ENCODE measurements at places on chromosomes 3 and 15.

GRCh38 chr3:171980578-171981270, 58.7 kb upstream of the FNDC3B start:
- DNase-seq: no peak

- no peak for DNase-seq
These were observed 68.3 kb downstream of the SMAD3 start for GRCh38 chr15:67133738-67134066.

- DNase-seq: no peak
These were observed 162.4 kb upstream of the CGNL1 start for GRCh38 chr15:57213862-57214261.

DNA sequence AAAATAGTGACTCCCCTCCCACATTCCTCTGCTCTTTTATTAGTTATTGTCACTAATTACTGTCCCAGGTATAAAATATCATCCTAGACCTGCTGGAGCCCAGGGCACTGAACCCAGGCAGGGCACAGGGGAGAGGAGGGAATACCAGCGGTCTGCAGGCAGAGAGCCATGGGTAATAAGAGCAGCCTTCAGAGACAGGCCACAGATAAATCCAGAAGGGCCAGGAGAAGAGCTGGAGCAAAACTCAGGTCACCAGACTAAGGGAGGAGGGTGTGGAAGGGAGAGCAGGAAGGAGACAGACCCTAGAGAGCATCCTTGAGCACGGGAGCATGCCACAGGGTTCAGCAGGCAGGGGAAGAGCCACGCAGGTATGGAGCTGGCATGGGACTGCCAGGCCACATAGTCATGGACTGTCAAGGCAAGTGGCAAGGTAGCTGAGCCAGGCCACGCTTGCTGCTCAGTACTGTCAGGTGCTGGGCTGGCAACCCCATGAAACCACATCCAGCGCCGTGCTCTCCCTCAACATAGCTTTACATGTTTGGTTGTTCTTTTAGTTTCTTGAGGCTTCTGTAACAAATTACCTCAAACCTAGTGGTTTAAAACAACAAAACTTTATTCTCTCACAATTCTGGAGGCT, 15.6 kb upstream of the CAPN3 start:
- no peak for DNase-seq

- peak; percentile 13 for DNase-seq
These were observed 58.0 kb downstream of the CMTM8 start for GRCh38 chr3:32296251-32297204.

DNA sequence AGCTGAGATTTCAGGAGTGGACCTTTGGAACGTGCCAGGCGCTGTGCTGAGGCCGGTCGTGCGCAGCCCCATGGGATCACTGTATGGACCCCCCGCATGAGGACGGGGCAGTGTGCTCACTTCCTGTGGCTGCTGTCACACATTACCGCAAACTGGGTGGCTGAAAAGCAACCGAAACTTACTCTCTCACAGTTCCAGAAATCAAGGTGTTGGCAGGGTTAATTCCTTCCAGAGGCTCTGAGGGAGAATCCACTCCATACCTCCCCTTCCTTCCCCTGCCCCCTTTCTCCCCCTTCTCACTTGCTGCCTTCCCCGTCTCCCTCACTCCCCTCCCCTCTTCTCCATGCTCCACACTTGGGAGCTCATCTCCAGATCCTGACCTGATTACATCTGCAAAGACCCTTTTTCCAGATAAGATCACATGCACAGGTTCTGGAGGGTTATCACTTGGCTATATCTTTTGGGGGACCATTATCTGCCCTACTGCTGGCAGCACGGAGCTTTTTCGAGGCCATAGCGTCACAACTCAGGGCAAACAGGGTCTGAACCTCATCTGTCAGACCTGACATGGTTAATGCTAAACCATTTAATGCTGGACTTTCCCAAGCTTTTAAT, 41.2 kb downstream of the KLF13 start:
- no peak for DNase-seq

DNA sequence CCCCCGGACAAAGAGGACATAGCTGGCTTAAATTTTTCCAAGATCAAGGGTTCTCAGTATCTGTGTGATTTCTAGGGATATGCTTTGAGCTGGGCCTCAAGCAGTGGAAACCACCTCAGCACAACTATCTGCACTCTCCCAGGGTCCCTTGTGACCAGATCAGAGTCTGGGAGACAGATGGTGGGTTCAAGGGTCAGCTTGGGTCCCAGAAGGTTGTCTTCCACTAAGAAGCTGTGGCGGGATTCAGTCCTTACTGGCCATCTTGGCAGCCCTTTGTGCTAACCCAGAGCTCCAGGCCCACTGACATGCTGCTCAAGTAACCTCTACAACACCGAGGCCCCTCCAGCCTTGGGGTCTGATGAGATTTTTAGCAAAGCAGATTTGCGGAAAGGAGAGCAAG, 2.7 kb downstream of the INSYN1 start:
- DNase-seq: no peak

- no peak for DNase-seq
These were observed 41.6 kb upstream of the DUT start for GRCh38 chr15:48289628-48290027.

GRCh38 chr3:162704799-162705385, 1208.3 kb downstream of the OTOL1 start:
- DNase-seq: no peak

DNA sequence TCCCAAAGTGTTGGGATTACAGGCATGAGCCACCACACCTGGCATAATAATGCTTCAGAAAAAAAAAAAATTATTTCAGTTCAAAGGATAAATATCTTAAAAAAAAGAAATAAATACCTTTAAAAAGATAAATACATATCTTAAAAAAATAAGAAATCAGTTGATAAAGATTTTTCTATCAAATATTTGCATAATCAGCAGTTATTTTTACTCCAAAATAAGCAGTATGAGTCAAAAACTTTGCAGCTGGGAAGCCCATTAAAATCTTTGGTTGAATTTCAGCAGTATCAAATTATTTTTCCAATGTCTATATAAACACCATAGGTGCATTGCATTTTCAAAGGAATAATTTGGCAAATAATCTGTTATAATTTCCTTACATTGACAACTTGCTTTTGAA, 202.5 kb downstream of the KBTBD8 start:
- no peak for DNase-seq

DNA sequence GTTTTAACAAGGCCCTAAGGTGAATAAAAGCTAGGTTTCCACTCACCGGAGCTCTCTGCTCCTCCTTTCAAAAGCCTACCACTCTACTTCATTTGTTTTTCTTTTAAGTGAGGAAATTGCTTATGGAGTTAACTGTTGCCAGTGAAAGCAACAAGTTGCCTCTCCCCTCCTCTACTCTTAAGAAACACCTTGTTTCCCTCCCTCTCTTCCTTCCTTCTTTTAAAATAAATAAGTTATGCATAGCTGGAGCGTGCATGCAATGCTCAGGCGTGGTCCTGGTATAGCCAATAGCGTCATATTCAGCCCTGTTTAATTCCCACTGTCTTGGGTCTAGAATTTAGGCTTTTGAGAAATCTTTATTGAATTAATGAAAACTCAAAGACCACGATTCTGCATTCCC, 101.1 kb upstream of the IGF1R start:
- DNase-seq: no peak

- no peak for DNase-seq
These were observed 146.3 kb downstream of the TLE3 start for GRCh38 chr15:69951256-69951897.

GRCh38 chr3:38031022-38031994, 1.9 kb upstream of the PLCD1 start:
- DNase-seq: no peak

GRCh38 chr3:41318520-41318919, 119.2 kb downstream of the CTNNB1 start:
- no peak for DNase-seq

GRCh38 chr15:64781299-64781698, 5.9 kb upstream of the RBPMS2 start:
- DNase-seq: no peak

DNA sequence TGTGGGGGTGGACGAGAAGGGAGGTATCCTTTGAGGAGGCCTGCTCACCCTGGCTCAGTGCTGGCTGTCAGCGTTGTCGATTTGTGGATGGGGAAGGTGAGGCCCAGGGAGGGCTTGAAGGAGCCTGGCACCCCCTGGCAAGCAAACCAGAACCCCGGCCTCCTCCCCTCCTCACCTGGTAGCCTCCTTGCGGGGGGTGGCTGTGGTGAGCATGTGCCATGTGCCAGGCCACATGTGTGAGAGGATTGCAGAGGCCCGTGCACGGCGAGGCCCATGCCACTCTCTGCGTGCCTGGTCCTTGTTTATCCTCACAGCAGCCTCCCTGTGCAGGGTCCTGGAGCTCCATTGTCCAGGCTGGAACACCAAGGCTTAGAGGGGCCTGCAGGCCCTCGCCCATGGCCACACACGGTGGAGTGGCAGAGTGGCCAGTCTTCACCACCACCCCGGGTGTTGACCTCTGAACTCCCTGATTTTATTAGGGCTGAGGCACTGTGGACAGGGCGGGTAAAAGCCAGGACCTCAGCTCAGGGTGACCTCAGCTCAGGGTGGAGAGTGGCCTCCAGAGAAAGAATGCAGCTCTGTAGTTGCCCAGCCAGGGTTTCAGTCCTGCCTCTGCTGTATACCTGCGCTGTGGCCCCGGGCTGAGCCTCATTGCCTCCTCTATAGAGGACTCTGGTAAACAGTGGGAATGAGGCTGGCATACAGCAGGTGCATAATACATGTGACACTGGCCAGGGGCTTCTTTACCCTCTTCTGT, 29.1 kb downstream of the HDAC11 start:
- no peak for DNase-seq

GRCh38 chr15:80706161-80706560, 11.1 kb downstream of the ABHD17C start:
- DNase-seq: no peak

GRCh38 chr3:23904545-23904944, 12.2 kb downstream of the NKIRAS1 start:
- no peak for DNase-seq

- DNase-seq: no peak
These were observed 189.3 kb downstream of the EDEM1 start for GRCh38 chr3:5376761-5377160.

DNA sequence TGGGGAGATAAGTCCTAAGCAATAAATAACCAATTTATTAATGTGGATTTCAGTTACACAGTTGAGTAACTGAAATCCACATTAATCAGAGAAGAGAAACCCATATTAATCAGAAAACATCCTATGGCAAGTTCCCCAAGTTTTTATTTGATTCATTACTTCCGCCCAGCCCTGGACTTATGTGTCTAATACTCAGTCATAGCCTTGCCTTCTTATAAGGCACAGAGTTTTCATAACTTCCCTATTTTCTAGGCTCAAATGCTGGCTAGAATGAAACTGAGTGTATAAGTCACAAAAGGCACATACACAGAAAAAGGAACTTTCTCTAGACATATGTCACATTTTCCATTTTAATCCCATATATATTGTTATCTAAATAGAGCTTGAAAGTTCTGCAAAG, 28.8 kb downstream of the CD47 start:
- no peak for DNase-seq

GRCh38 chr15:26504009-26504408, 268.9 kb downstream of the GABRB3 start:
- no peak for DNase-seq

- no peak for DNase-seq
These were observed 50.1 kb downstream of the CMSS1 start for GRCh38 chr3:99867594-99868310.

GRCh38 chr3:23430781-23431398, 227.8 kb downstream of the UBE2E2 start:
- no peak for DNase-seq

- no peak for DNase-seq
These were observed 32.4 kb downstream of the CD200R1L start for GRCh38 chr3:112814266-112814665.

- DNase-seq: no peak
These were observed 51.7 kb downstream of the GRIP2 start for GRCh38 chr3:14488286-14489041.

DNA sequence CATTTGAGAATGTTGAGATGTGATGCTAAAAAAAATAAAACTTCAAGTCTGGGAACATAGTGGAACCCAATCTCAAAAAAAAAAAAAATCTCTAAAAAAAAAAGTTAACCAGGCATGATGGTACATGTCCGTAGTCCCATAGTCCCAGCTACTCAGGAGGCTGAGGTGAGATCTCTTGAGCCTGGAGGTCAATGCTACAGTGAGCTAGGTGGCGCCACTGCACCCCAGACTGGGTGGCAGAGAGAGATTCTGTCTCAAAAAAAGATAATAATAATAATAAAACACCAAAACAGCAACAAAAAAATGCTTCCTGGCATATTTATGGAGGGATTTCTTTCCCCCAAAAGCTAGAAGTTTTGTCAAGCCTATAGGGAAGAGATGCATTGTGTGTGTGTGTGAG, 361.6 kb downstream of the ROBO1 start:
- no peak for DNase-seq

DNA sequence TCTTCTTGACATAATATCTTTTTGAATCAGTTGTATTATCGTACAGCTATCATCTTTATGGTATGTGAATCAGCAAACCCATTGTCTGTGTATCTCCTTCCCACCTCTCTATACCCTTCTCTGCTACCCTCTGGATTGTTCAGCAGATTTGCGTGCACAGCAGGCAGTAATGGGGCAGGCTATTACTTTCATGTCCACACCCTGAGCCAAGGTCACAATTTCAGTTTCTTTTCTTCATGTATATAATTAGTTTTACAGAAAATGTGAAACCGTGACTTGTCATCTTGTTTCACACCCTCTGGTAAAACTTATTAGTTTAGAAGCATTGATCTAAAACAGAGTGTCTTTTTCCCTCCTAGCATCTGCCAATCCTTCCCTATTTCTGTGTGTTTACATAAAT, 770.4 kb upstream of the SEMA6D start:
- DNase-seq: no peak

DNA sequence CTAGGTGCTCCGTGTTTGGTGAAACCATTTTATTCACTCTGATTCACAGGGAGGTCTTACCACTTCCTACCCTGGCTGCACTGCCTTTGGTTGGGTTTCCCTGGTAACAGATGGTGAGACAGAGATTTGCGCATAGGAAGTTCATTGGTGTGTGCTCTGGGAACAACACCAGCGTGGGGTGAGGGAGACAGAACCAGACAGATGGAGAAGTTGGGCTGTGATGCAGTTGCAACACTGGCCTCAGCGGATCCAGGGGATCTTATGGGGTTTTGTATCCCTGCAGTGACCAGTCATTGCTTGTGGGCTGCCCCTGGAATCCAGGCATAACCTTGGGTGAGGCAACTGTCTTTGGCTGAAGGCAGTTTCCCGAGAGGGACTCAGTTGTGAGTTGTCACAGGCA, 12.5 kb upstream of the IL16 start:
- DNase-seq: no peak

DNA sequence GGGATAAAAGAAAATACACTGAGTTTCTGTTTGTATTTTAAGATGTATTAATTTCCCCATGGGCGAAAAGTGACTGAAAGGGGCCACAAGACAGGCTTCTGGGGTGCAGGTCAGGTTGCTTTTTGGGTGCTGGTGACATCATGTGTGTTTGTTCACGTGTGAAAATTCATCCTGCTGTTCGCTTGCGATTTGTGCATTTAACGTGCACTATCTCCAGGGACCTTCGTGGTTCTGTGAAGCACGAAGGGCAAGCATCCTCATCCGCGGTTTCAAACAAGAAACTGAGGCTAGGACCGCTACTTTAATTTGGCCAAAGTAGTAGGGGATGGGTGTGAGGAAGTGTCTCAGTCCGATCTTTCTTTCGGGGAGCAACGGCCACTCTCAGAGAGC, 1.6 kb upstream of the SMAD6 start:
- no peak for DNase-seq

Data from stimulated activated CD4-positive, alpha-beta T cell treated with anti-CD3 and anti-CD28 coated beads, Interleukin-1b, Interleukin-23, amount 100 ng/mL, for 1 hour (primary cell).